AG10803 (cell line): ENCODE measurements at places on chromosomes 16 and 17.

DNA sequence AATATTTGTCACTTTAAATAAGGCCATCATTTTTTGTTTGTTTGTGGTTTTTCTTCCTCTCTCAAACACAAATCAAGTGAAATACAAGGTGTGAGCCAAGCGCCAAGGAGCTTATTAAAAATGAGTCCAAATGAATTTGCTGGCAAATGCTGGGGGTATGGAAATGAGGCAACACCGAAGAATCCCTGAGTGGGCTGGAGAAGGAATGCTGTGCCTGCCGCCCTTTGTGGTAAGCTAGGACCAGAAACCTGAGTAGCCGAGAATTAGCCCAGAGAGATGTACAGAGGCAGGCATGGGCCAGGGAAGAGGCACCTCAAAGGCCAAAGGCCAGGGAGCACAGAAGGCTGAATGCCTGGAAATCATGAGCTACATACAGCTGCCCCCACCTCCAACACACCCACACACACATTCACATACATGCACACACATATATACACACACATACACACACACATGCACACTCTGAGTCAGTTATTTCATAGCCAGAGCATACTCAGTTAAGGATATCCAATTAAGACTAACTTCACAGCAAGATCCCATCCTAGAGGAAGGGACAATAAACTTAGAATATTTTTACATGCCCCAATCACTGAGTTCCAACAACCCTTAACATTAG, 266.1 kb upstream of the DYNLRB2 start:
- DNase-seq: peak; percentile 94

DNA sequence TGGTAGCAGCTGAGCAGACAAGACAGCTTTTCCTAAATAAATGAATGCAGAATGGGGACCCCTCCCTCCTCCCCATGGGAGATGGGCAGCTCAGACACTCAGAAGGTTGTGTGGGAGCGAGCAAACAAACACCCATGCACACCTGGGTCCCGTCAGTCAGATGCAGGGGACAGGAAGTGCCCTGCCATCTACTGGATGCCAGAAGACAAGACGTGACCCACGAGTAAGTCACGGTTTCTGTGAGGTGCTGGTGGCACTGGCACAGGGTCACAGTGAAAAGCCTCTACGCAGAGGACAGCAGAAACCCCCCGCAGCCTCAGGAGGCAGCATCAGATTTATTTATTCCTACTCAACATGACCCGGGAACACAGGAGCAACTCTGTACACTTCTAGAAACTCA, 8.4 kb downstream of the HBQ1 start:
- DNase-seq: no peak

- DNase-seq: no peak
Measured at GRCh38 chr17:68424861-68425260, 32.4 kb downstream of the WIPI1 start.

DNA sequence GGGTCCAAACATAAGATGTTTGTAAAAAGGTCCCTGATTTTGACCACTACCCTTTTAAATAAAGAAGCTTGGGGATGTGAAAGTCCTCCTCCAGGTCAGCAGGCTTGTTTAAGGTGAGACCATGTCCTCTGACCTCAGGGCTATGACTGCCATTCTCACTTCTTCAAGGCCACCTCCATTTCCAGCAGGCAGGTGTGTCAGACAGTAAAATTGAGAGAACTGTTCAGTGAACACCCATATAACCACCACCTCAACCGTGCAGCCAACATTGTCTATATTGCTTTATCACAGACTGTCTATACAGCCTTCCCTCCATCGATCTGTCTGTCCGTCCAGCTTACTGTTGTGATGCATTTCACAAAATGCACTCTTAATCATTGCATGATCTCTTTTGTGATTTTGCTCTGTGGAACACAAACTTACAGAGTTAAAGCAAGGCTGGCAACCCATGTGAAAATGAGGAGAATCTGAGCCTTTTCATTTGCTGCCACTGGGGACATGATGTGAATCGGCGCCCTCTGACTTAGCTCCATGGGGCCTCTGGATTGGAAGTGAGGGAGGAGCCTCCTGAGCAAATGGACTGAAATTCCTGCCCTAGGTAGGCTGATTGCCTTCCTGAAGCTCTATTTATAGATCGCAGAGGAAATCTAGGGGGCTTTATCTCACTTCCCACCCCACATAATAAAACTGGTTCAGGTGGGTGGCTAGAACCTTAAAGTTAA, 53.8 kb downstream of the ZNRF1 start:
- DNase-seq: no peak

DNA sequence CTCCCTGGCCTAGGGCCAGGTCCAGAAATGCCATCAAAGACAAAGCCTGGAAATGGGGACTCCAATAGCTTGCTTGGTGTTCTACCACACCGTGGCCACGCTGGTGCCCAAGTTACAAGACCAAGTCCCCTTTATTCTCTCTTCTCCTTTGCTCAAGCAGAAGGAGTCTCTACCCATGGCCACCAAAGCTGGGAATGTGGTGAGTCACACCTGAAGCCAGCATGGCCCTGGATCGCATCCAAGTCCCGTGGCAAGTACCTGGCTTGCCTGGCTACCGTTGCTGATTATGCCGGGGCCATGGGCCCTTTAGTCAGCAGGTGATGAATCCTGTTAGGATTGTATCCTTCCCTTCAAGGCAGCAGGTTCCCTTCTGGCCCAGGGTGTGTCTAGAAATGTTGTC, 260.0 kb downstream of the HAPSTR1 start:
- DNase-seq: no peak

- peak; percentile 56 for DNase-seq
Measured at GRCh38 chr16:10181196-10182162, 749 bp downstream of the GRIN2A start.

DNA sequence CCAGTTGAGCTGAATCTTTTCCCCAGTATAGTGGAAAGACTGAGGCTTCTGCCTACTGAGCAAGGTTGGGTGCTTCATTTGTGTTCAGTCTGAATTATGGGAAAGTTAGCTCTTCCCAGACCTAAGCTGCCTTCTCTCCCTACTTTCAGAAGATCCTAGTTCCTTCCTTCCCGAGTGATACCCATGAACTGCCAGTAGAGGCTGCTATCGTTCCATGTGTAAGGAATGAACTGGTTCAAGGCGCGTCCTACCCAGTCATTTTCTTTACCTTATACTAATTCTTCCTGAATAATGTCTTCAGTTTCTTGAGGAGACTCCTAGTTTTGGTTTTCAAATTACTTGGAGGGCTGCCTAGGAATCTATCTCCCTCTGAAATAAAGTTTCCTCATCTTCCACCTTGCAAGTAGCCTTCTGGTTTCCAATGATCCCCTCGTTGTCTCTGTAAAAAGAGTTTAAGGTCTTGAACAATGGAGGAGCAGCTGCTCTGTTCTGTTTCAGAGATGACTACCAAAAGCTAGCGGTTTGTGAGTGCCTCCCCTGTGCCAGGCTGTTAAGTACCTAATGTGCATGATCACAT, 934 bp upstream of the AOC2 start:
- DNase-seq: peak; percentile 73

DNA sequence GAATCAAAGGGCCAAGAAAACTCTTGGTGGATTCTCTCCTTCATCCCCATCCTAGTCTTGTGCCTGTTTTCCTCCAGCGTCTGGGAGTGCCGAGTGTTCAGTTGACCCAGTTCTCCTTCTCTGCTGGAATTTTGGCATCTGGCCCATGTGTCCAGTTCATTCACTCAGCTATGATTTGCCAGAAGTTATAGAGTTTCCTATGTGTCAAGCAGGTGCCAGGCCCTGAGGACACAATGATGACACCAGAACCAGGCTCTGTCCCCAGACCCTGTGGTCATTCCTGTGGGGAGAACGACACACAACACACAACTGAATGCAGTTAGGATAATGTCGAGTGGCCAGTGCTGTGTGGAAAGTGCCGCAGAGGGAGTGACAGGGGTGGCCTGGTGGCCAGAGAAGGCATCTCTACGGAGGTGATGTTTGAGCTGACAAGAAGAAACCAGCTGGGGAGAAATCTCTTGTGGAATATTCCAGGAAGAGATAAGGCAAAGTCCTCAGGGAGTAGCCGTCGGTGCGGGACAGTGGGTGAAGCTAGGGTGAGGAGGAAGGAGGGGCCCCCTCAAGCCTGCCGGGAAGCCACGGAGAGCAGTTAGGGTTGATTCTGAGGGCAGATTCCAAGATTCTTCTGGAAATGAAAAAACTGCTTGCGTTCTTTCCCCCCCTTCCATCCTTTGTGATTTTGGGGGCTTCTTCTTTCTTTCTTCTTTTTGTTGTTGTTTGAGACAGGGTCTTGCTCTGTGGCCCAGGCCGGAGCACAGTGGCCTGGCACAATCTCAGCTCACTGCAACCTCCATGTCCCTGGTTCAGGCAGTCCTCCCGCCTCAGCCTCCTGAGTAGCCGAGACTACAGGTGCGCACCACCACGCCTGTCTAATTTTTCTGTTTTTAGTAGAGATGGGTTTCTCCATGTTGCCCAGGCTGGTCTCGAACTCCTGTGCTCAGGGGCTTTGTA, 35.8 kb upstream of the IL34 start:
- no peak for DNase-seq
